Activated CD8-positive, alpha-beta memory T cell treated with anti-CD3 and anti-CD28 coated beads for 1 hour (primary cell): ENCODE measurements at places on chromosomes 1 and 21.

GRCh38 chr1:61711969-61712368 is 13.0 kb downstream of the TM2D1 start:
- DNase-seq, result no peak

DNA sequence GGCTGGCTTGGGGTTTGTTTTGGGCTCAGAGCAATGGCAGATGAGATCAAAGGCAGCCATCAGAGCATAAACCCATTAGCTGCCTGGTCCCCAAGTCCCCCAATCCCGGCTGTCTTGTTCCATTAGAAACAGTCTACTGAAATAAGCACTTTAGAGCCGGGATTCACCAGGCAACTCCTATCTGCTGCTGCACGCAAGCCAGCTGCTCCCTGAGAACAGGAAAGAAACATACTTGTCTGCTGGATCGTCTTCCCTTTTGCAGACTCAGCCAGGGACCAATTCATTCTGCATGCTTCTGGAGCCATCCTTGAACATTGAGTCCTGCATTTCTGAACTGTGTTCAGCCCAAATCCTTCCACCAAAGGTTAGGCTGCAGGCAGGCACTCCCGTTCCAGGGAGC is 21.8 kb downstream of the RXRG start:
- no peak for DNase-seq

DNA sequence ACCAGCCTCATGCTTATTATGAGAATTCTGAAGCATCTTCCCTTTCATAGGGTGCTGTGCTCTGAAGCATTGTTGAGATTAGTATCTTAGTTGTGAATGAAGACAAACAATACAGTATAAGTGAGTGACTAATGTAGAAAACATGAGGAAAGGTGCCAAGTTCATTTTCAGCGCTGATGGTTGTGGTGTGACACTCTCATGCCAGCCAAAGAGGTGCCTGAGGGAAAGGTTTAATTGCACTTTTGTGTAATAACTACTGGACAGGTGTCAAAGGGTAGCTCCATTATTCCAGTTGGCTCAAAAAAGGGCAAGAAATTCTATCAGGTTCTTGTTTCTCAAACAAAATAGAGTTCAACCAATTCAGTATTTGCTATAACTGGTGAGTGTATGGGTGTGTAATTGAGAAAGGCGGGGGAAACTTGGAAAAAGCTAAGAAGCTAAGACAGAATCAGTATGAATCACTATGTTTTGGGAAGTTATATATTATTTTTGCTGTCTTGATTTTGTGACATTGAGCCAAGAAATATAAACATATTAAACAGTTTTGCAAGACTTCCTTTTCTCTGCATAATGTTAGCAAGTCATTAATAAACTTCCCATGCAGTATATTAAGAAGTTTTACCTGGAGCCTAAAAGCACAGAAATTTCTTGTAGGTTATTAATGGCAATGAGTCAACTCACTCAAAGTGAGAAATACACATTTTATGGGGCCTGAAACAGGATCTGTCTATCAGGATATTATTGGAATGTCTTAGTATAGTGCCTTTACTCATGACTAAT is 31.8 kb downstream of the KCNK2 start:
- no peak for DNase-seq

DNA sequence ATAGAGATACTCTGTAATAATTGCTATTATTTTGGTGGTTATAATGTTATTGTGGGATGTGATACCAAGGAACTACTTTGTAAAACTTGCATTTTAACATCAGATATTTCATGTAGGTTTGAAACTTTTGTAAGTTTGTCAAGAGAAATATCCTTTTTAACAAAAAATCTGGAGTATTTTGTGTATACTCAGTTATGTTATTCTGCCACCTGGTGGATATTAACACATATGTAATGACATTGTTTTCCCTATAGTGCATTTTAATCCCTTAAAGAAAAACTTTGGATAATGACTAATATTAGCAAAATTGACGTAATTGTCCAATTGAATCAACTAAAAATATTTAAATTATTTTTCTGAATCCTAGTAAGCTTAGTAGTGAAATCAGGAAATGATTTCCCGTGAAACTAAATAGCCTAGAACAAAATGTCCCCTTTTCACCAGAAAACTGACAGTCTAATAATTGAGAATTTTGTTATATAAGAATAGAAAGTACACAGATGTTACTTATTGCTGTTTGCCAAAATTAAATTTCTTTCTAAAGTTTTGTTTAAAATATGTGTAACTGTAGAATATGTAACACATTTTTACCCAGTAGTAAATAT is 39.6 kb downstream of the KCTD3 start:
- DNase-seq, result no peak

DNA sequence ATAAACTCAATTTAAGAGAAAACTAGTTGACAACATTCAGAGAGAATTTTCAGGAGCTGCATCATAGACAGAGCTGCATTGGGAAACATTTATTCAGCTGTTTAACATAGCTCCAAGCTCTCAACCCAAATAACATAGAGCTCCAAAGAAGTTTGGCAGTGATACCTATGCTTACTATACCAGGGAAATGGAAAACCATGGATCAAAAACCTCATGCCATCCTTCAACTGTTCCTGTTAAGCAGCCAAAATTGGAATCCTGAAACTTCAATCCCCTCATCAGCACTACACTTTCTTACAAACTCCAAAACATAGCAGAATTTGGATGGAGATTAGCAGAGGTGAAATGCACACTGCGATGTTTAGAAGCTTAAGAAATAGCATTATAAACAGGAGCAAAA is 164.4 kb downstream of the USH2A start:
- DNase-seq, result no peak

- no peak for DNase-seq
These were observed at the start of gene FAM151A for GRCh38 chr1:54623216-54624007. FAM151A (minus strand) TSS chr1:54623525; CDS start chr1:54623395, 130 bp downstream.
